CD4-positive, alpha-beta T cell treated with Interleukin-4 for 1 hour (primary cell): ENCODE measurements at places on chromosomes 4 and X.

- no peak for DNase-seq
These were observed 121.3 kb downstream of the PRKX start for GRCh38 chrX:3592184-3592583.

DNA sequence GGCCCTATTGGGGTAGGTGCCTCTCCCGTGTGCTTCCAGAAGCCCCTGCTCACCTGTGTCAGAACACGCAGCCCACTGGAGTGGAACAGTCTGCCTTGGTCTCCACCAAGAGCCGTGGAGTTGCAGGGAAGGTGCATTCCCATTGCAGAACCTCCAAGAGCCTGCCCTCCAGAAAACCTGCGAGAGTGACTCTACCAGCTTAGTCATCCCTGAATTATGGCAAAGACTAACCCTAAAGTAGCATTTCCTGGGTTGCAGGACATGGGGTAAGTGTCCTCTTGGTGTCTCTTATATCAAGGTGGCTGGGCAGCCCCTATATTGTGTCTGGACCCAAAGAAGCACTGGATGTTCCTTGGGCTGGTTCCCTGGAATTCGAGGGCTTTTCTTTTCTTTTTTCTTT is 224.6 kb downstream of the BCOR start:
- DNase-seq, result no peak

DNA sequence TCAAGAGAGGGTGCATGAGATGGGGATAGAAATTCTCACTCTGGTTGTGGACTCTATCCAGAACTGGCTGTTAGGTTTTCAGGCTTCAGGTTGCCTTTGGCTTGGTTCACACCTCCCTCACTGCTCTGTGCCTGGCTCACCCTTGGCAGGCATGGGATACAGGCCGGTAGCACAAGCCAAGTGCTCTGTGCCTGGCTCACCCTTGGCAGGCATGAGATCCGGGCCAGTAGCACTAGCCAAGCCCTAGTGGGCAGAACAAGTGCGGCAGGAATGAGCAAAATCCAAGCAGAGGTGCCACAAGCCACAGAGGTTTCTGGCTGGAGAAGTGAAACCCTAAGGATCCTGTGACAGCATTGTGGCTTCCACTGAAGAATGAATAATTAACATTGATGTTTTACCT is 1642.3 kb downstream of the C4orf33 start:
- DNase-seq, result no peak

- peak; percentile 63 for DNase-seq
These were observed 119.5 kb upstream of the AFF2 start for GRCh38 chrX:148380650-148381561.

GRCh38 chr4:97548943-97549583 is 594.2 kb downstream of the STPG2 start:
- no peak for DNase-seq

DNA sequence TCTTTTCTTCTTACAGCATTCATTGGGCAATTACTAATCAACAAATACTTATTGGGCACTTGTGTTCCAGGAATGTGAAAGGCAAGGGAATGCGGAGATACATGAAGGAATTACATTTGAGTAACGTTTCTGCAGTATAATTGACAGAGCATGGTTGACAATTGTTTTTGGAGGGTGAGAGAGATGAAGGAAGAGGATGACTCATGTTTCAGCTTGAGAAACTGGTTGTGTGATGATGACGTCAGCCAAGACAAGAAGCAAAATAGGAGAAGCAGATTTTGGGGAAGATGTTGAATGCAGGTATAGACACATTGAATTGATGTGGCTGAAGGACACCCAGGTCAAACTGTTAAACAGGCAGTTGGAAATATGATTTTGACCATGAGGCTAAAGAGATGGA is 8.0 kb upstream of the CPEB2 start:
- no peak for DNase-seq

GRCh38 chrX:72683631-72684030 is 30.5 kb downstream of the PHKA1 start:
- DNase-seq, result no peak

DNA sequence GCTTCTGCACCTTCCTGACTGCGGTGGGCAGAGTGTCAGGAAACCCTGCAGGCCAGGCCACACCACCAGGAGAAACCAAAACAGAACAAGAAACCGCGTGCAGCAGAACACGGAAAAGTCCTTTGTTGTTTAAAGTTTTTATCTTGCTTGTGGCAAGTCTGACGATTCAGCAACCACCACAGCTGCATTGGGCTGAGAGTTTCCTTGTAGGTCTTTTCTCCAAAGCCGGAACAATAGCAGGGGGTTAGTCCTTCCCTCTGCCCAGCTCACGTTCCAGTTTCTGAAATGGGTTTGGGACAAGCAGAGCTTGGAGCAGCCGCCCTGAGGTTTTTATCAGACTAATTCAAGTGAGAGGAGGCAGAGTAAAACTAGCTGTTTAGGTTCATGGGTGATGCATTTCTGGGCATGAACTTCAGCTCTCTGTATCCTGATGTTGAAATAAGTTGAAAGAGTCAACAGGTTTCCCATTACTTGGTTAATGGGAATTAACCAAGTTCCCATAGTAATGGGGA is 216.9 kb downstream of the PTTG2 start:
- peak; percentile 59 for DNase-seq
